ENCODE measurements at places on chromosomes 5 and 9. TPM values are rescaled to one million over a fixed set of nuclear protein-coding genes. Genes with fewer than 3 reads are reported as not detected.

SCGB3A2 gene
- polyA plus RNA-seq: not detected

HARS2 gene
- 17.6 TPM for polyA plus RNA-seq

SLIT3 gene
- 2.0 TPM for polyA plus RNA-seq

SCGB3A1 gene
- 1.0 TPM for polyA plus RNA-seq

IFNE gene
- 0.33 TPM for polyA plus RNA-seq

RABL6 gene
- 61.7 TPM for polyA plus RNA-seq

OMD gene
- polyA plus RNA-seq: 1.1 TPM

SAXO1 gene
- polyA plus RNA-seq: not detected

IFNK gene
- polyA plus RNA-seq: not detected

COL5A1 gene
- polyA plus RNA-seq: 7.6 TPM

RGP1 gene
- 6.3 TPM for polyA plus RNA-seq

CTNNAL1 gene
- 13.5 TPM for polyA plus RNA-seq

C9orf153 gene
- 0.02 TPM for polyA plus RNA-seq

INSL6 gene
- not detected for polyA plus RNA-seq

Data from esophagus (tissue), 2 donors.